RPMI8226 (cell line): ENCODE measurements at places on chromosomes 5 and 9.
A peak's percentile ranks its signal among the peaks of the same experiment; 100 is the strongest.

DNA sequence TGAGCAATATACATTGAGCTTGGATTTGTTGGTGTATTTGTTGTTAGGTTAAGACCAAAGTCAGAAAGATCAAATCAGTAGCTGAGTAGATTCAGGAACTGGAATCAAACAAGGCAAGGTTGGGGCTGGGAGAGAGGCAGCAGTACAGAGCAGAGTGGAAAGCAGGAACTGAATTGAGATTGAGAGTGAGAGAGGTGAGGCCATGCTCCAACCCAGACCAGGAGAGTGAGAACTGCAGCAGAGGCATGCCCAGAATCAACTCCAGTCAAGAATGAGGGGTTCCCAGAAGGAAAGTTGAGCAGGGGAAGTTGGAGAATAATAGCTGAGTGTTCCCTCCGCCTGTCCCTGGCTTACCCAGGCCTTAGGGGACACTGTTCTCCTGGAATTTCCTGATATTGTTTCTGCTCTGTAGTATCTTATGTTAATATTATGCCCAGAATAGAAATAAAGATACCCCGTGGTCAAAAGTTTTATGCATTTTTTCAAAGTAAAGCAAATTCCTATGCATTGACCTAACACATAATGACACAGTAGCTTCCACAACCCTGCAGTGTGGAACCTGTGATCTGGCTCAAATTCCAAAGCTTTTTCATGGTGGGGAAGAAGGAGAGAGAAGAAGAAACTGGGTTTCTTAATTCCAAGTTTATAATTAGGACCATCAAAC is 82.7 kb downstream of the SV2C start:
- DNase-seq = no peak

- DNase-seq = no peak
These were observed 23.7 kb upstream of the TNC start for GRCh38 chr9:115141612-115142011.

- no peak for DNase-seq
These were observed 27.4 kb upstream of the POMT1 start for GRCh38 chr9:131475111-131475955.

- peak; percentile 67 for DNase-seq
These were observed at the start of gene REEP2 for GRCh38 chr5:138438724-138439476. TSS of gene REEP2 (plus strand) at chr5:138439057. CDS start at chr5:138439209, 152 bp downstream.

GRCh38 chr9:135345775-135346433 is 133.7 kb upstream of the PPP1R26 start:
- DNase-seq = no peak

GRCh38 chr9:134179918-134180785 is 15.8 kb upstream of the RNU6ATAC start:
- no peak for DNase-seq
